ENCODE measurements at places on chromosomes 1 and 21. TPM values are rescaled to one million over a fixed set of nuclear protein-coding genes. Genes with fewer than 3 reads are reported as not detected.
A peak's percentile ranks its signal among the peaks of the same experiment; 100 is the strongest.

DNA sequence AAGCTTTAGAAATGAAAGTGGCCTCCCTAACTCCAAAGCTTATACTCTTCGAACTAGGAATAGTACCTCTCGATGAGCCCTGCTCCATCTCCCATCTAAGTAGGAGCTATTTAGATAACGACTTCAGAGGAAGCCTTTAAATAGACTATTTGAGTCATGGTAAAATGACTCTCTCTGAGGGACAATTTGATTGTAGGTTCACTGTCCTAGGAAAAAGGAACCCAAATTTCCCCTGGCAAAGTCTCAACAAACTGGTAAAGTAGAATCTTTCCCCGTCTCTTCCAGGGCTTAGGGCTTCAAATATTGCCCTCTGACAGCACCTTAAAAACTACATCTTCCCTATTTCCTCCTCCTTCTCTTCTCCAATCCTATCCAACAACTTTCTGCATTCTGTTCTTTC lies 2.0 kb upstream of the FCER1A start:
- no peak overlapping the region for H3K4me3 ChIP-seq
- H3K27ac ChIP-seq, result no peak overlapping the region
- no peaks in the 10 kb centered on the region for H3K36me3 ChIP-seq
- no peak for DNase-seq
- H3K27me3 ChIP-seq, result peaks cover 4% of the 10 kb centered on the region
- H3K4me1 ChIP-seq, result no peaks in the 10 kb centered on the region

GRCh38 chr1:167832693-167833092 lies 81.2 kb downstream of the ADCY10 start:
- no peak for DNase-seq
- H3K4me3 ChIP-seq, result no peak overlapping the region
- no peaks in the 10 kb centered on the region for H3K4me1 ChIP-seq
- H3K27me3 ChIP-seq, result no peaks in the 10 kb centered on the region

DNA sequence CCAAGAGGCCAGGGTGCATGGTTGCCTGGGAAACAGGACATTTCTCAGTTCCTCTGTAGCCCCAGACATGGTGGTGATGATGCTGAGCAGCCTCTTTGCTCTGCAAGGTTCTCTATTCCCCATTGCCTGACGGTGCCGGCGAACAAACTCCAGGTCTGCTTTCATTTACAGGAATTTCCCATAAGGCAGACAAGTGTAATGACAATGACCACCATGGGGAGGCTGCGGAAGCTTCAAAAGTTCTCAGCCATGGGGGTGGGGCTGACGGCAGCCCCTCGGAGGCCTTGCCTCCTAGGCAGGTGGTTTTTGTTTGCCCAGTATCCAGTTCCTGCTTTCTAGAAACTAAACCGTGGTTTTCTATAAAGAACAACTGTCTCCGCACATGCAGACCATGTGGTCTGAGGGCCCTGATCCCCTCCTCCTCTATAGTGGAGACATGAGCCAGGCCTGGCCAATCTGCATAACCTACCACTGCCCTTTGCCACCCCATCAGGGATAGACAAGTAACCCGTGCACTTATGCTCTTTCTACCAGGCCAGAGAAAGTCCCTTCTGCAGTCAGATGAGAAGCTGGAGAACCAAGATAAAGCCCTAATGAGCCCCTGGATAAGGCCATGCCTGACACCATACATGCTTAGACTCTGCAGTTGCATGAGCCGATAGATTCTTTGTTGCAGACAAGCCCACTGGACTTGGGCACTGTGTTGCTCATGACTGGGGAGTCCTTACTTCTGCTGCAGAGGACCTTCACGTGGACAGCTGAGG lies 54.1 kb downstream of the LDLRAD2 start:
- no peaks in the 10 kb centered on the region for H3K4me1 ChIP-seq
- no peaks in the 10 kb centered on the region for H3K27me3 ChIP-seq
- H3K4me3 ChIP-seq, result no peak overlapping the region
- DNase-seq, result no peak
- no peak overlapping the region for H3K27ac ChIP-seq
- H3K36me3 ChIP-seq, result no peaks in the 10 kb centered on the region

DNA sequence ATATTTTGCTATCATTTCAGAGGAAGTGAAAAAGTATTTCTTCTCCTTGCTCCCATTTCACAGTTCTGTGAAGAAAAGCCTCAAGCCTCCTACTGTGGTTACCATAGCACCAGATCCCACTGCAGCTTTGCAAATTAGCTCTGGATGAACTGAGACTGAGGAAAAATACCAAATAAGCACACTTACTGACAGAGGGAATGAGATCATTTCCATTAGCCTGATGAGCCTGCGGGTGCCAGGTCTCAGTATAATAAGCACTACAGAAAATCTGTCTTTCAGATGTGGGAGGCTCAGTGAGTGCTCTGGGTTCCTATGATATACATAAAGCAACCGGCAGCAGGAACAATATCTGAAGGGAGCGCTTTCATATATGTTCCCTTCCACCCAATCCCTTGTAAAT lies 21.4 kb downstream of the XKR8 start:
- no peaks in the 10 kb centered on the region for H3K4me1 ChIP-seq
- H3K27me3 ChIP-seq, result no peaks in the 10 kb centered on the region
- no peak overlapping the region for H3K27ac ChIP-seq
- no peak for DNase-seq
- no peak overlapping the region for H3K4me3 ChIP-seq

- H3K27ac ChIP-seq, result peak overlapping the region; percentile 84
- H3K4me1 ChIP-seq, result peaks cover 34% of the 10 kb centered on the region
- no peaks in the 10 kb centered on the region for H3K36me3 ChIP-seq
- H3K4me3 ChIP-seq, result peak overlapping the region; percentile 92
These were observed 7.0 kb downstream of the EFNA3 start for GRCh38 chr1:155085504-155086127.

- H3K36me3 ChIP-seq, result no peaks in the 10 kb centered on the region
- H3K4me1 ChIP-seq, result no peaks in the 10 kb centered on the region
- no peak for DNase-seq
- H3K27ac ChIP-seq, result no peak overlapping the region
- H3K4me3 ChIP-seq, result no peak overlapping the region
These were observed 55.4 kb upstream of the JUN start for GRCh38 chr1:58839147-58839795.

GRCh38 chr1:230112131-230112701 lies 45.2 kb downstream of the GALNT2 start:
- H3K27ac ChIP-seq, result no peak overlapping the region
- peaks cover 28% of the 10 kb centered on the region for H3K36me3 ChIP-seq
- H3K4me1 ChIP-seq, result peaks cover 76% of the 10 kb centered on the region
- DNase-seq, result no peak
- no peak overlapping the region for H3K4me3 ChIP-seq
- no peaks in the 10 kb centered on the region for H3K27me3 ChIP-seq

- H3K27me3 ChIP-seq, result peaks cover 2% of the 10 kb centered on the region
- DNase-seq, result no peak
- H3K27ac ChIP-seq, result peak overlapping the region; percentile 28
- no peaks in the 10 kb centered on the region for H3K36me3 ChIP-seq
These were observed 19.7 kb upstream of the DYNLT5 start for GRCh38 chr1:66732407-66733166.

DNA sequence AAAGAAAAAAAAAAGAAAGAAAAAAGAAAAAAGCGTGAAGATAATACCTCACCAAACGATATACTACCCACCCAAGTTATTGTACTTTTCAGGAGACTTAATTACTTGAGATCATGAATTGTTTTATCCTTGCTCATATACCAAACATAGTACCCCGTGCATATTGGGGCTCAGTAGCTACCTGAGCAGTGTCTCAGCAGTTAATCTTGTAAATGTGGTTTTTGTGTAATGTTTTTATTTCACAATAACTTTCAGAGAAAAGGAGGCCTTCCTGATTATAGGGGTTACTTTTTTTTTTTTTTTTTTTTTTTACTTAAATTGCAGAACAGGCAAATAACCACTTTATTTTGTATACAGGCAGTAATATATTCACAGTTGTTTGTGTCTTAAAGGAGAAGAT lies 80.3 kb downstream of the OSBPL9 start:
- H3K27me3 ChIP-seq, result no peaks in the 10 kb centered on the region
- peaks cover 2% of the 10 kb centered on the region for H3K36me3 ChIP-seq
- DNase-seq, result no peak
- no peak overlapping the region for H3K27ac ChIP-seq

DNA sequence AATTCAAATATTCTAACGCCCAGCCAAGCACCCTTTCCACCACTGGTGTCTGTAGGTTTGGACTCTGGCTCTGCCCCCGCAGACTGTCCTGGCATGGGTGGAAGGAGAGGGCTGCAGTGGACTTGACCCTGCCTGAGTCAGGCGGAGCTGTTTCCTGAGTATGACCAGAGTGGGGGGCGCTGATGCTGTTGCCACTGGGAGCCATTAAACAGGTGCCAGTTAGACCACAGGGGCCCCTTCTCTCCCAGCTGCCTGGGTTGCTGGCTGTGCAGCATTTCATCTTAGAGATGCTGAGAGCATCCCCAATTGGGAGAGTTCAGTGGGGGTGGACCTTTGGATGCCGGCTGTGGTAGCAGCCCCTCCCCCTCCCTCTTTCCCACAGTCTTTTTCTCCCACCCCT lies 539.5 kb downstream of the MATN1 start:
- no peaks in the 10 kb centered on the region for H3K4me1 ChIP-seq
- H3K36me3 ChIP-seq, result no peaks in the 10 kb centered on the region
- DNase-seq, result no peak

GRCh38 chr1:220983877-220984635 lies 104.8 kb downstream of the HLX start:
- peaks cover under 1% of the 10 kb centered on the region for H3K27me3 ChIP-seq
- no peak overlapping the region for H3K27ac ChIP-seq
- H3K36me3 ChIP-seq, result no peaks in the 10 kb centered on the region
- no peaks in the 10 kb centered on the region for H3K4me1 ChIP-seq
- DNase-seq, result no peak

- H3K36me3 ChIP-seq, result peaks cover 2% of the 10 kb centered on the region
- H3K27ac ChIP-seq, result no peak overlapping the region
- no peak for DNase-seq
- H3K4me1 ChIP-seq, result peaks cover 53% of the 10 kb centered on the region
- H3K4me3 ChIP-seq, result peak overlapping the region; percentile 23
These were observed 90.9 kb downstream of the MAN1C1 start for GRCh38 chr1:25707280-25708016.

DNA sequence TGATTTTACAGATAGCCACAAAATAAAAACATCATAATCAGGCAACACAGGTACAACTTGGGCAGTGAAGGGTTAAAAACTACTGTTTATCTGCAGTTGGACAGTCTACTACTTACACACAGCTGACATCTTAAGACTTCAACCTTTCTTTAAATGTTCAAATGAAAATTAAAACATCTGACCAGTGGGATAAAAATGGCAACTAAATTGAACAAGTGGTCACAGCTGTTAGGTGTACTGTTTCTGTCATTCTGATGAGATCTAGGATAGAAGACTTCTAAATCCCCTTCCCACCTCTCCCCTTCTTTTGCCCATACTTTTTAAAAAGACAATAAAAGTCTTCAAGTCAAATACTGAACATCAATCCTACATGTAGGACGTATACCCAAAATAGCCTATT lies 56.2 kb downstream of the ENAH start:
- H3K4me1 ChIP-seq, result no peaks in the 10 kb centered on the region
- no peak for DNase-seq
- H3K27me3 ChIP-seq, result peaks cover 6% of the 10 kb centered on the region
- H3K4me3 ChIP-seq, result no peak overlapping the region

DNA sequence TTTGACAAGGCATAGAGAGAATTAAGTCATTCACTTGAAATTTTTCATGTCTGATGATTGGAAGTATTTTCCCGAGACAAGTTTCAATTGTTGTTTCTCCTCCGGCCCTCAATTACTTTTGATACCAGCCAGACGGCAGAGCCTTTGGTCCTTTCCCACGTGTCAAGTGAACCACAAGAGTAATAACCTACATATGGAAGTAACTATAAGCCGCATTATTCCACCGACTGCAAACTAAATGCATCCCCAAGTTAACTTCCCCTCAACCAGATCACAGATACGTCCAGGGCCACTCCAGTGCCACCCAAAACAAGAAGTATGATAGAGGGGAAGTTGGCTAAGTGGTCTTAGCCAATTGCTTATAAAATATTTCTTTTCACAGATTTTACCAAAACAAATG lies 20.2 kb downstream of the COLGALT2 start:
- no peak for DNase-seq
- no peak overlapping the region for H3K27ac ChIP-seq
- no peaks in the 10 kb centered on the region for H3K4me1 ChIP-seq
- peaks cover 9% of the 10 kb centered on the region for H3K27me3 ChIP-seq
- H3K4me3 ChIP-seq, result no peak overlapping the region

DNA sequence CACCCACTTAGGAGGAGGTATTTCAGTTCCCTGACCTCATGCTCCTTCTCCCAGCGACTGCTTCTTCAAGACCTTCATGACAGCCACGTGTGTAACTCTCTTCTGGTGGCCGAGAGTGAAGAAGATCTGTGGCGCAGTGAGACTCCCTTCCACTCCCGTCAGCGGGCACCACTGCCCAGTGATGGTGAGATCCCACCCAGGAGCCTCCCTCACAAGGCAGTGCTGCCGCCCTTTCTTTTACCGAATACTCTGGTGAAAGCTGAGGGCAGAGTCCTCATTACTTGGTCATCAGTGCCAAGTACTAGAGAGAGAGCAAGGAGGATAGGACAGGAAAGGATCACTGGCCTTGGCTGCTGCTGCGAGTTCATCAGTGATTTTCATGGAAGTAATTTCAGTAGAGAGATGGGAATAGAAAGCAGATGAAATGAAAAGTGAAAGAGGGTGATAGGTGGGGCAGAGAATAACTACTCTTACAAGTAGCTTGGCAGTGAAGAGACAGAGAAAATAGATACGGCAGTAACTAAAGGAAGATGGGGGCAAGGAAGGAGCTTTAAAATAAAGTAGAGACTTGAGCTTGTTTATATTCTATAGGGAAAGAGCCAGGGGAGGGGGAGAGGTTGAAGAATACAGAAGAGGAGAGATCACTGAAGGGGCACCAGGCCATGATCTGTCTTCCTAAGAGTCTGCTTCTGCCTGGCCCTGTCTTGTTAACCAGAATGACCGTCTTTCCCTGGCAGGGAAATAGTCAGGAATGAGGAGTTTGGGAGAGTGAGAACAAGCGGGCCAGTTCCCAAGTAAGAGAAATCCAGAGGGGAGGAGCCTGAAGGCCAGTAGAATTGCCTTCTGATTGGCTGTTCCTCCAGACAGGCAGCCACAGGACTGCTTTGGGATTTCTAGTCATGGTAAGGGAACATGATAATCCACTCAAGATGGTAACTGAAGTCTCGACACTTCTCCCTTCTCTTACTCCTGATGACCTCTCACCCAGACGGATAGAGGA lies 18.3 kb downstream of the HYI start:
- peaks cover 32% of the 10 kb centered on the region for H3K36me3 ChIP-seq
- no peaks in the 10 kb centered on the region for H3K27me3 ChIP-seq
- no peaks in the 10 kb centered on the region for H3K4me1 ChIP-seq
- no peak overlapping the region for H3K4me3 ChIP-seq

Gene SYCP1
- not detected for total RNA-seq

Gene UBE2U
- not detected for total RNA-seq

Gene NBPF4
- total RNA-seq, result not detected

Gene NPHS2
- total RNA-seq, result not detected

Gene NECTIN4
- total RNA-seq, result 0.05 TPM

Data from activated CD4-positive, alpha-beta memory T cell treated with anti-CD3 and anti-CD28 coated beads for 36 hours (primary cell).